ENCODE measurements at places on chromosomes 7 and 10.

- DNase-seq, result no peak
Observed at GRCh38 chr10:101292194-101293006, 61.6 kb upstream of the BTRC start.

GRCh38 chr7:147153571-147153970 lies 1037.0 kb downstream of the CNTNAP2 start:
- DNase-seq, result no peak

DNA sequence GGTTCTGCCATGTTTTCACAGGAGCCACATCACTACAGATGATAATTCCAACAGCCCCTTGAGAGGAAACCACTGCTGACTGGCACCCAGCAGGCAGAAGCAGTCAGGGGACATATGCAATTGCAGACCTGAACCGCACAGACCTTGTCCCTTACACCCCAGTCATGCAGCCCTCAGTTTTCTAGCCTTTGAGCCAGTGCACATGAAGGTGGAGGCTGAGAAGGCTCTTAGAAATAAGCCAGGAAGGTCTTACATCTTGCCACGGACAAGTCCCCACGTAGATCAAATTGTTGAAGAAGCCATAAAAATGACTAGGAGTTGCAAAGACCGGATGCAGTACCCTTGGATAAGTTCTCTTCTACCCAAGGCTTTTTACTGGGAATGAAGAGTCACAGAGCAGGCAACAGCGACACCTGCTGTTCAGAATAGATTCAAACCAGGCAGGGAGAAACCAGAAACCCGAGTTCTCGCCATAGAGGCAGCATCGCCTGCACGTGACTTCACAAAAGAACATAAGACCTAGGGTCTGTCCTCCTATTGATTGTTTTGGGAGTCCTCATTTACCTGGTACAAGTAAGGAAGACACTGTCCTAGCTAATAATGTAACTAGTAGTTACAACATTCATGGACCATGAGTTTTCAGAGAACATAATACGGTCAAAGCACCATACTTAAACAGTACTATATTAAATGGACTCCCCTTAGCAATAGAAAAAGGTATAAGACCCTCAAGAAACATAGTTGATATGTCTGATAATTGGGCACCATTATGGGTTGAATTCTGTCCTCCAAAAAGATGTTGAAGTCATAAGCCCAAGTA lies 11.1 kb downstream of the STEAP1B start:
- peak; percentile 60 for DNase-seq

- no peak for DNase-seq
Observed at GRCh38 chr7:91352091-91352490, 87.9 kb downstream of the FZD1 start.

- no peak for DNase-seq
Observed at GRCh38 chr10:85177767-85178166, 849.4 kb downstream of the CCSER2 start.

DNA sequence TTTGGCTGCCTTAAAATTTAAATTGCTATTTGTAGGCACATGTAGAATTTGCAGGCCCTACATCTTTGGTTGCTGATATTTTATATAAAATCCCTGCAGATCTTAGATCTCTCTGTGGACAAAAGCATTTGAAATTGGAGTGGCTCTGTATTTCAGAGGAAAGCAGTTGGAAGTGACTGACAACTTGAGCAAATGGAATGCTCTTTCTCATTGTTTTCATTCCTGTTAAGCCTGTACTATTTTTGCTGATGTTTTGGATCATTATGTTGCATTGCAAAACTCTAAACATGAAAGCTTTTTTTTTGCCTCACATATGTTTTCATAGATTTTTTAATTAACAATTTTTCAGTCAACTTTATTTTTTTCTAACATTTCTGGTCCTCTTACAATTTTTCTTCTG lies 251.2 kb upstream of the MDFIC start:
- no peak for DNase-seq

DNA sequence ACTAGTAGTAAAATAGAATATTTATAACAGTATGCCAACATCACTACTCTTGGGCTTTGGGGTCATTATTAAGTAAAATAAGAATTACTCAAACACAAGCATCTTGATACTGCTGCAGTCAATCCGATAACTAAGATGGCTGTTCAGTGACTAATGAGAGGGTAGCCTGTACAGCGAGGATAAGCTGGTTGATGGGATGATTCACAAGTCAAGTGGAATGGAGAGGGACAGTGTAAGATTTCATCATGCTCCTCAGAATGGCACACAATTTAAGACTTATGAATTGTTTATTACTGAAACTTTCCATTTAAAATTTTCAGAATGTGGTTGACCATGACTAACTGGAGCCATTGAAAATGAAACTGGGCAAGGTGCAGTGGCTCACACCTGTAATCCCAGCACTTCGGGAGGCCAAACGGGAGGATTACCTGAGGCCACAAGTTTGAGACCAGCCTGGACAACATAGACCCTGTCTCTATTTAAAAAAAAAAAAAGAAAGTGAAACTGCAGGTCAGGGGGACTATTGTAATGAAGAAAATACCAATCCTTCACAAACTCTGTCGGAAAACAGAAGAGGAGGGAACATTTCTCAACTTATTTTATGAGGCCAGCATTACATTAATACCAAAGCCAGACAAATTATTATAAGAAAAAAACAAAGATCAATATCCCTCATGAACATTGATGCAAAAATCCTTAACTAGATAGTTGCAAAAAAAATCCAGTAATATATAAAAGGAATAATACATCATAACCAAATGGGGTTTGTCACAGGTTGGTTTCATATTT lies 11.2 kb downstream of the AVL9 start:
- DNase-seq, result peak; percentile 47

DNA sequence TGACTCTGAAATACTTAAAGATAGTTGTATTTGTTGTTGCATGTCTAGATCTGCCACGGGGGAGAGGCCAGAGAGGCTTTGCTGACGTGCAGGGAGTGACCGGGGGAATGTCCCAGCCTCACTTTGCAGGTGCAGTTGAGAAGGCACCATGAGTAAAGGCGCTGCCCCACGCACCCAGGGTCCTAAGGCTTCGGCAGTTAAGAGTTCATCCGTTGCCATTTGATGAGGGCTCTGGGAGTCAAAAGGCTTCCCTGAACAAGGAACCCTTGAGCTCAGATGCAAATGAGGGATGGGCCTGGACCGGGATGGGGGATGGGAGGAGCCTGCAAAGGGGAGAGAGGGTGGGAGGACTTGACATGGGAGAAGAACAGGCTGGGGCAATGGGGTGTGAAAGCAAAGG lies 20.4 kb downstream of the PPP2R2D start:
- no peak for DNase-seq

DNA sequence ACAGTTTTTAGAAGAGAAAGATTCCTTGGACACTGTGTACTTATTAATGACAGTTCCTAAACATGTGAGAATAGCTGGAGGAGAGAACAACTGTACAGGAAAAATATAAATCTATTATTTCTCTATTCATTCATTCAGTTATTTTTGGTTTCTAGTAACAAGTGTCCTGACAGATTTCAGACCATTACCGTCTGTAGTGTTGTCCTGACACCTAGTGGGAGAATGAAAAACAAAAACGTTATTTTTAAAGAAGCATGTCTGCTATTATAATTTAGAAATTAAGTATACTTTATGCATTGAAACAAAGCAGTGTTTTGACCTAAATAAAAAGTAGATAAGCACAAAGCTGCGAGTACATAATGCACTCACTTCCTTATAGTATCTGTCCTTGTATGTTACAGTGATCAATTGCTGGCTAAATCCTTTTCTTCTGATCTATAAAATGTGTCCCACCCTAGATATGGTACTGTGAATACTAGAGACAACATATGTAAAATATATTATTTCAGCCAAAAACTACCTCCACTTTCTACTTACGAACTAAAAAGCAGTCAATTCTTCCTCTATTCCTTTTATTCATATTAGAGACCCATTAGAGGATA lies 575.6 kb downstream of the ARL4A start:
- DNase-seq, result peak; percentile 27

DNA sequence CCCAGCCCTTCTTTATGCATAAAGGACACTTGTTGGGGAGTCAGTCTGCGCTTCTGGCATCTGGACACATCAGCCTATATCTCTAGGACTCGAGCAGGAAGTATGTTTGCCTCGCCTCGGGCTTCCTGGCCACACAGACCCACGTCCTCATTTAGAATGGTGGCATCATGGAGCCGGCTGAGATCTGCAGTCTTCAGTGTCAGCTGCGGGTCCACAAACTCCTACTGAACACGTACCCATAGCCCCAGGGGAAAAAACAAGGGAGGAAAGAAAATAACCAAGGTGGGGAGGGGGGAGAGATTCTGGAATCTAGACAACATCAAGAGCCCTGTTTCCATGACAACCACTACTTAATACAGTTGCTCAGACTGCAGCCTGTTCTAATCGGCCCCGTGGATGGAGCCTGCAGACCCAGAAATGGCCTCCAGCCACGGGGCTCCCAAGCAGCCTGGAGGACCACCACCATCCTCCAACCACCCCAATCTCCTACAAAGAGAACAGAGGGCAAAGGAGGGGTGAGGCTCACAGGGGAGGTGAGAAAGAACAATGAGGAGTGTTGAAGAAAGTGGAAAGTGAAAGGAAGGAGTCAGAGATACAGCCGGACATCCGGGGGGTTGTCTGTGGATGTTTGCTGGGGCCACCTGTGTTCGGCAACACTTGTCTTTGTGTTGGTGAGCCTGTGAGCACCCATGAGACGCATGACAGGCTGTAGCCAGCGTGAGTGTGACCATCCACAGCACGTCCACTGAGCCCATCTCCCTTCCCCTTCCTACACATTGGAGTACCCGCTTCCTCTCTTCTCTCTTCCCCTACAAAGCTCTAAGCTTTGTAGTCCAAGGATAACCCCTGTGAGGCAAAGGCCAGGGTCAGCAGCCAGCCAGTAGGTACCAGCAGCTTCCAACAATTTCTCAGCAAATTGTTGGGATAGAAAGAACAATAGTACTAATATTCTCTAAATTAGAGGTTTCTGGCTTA lies 141.0 kb downstream of the PLXNA4 start:
- DNase-seq, result no peak

Data from astrocyte of the cerebellum (primary cell).